ENCODE measurements at places on chromosomes 4 and X.

DNA sequence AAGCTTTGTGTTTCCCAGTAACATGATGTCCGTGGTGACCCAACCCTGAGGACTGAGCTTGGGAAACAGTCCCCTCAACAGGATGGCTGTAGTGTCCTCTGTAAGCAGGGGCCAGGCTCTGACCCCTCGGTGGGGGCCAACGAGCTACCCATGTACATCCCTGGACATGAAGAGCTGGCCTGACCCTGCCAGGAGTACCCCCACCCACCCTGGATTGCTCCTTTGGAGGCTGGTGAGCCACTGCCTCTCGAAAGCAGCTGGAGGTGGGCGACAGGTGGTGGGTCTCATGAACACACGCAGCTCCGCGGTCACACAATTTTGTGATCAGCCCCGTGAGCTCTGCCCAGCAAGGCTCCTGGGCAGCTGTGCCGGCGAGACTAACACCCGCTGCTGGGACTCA, 33.5 kb downstream of the NSG1 start:
- DNase-seq = no peak

- DNase-seq = no peak
Observed at GRCh38 chr4:78953769-78954666, 14.8 kb upstream of the PAQR3 start.

- DNase-seq = peak; percentile 62
Observed at GRCh38 chrX:40176351-40177116, 78.8 kb upstream of the BCOR start.

DNA sequence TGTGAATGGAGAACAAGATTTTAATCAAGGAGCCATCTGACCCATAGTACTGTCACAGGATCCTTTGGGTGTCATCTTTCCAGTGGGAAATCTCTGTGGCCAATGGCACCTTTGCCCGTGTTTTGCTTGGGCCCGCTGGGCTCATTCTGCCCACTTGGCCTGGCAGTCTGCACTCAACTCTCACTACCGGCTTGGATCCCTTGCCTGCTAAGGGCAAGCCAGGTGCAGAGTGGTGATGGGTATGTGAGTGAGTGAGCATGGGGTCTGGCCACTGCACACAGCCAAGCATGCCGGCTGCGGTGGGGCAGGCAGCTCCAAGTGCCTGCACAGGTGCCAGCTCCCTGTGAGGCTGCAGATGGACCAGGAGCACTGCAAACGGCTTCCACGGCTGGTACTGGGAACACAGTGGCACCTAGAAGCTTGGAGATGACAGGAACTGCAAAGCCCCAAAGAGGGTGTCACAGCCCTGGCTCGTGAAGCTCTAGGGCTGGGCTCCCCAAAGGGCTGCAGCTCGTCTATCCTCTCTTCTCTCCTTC, 454.5 kb downstream of the TMA16 start:
- no peak for DNase-seq

DNA sequence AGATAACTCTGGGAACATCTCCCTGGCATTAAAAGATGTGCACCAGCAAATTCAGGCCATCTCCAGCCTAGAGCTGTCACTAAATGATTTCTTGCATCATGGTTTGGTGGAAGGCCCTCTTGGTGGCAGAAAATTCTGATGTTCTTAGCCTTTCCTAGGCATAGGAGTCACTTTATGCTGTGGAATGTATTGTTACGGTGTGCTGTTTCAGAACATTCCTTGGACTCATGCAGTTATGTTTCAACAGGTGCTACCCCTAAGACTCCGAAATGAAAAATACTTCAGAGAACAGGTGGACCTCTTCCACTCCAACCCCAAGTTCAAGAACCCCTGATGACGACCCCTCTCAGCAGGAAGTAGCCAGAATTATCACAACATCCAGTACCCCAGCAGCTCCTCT, 20.3 kb upstream of the PAPSS1 start:
- no peak for DNase-seq

DNA sequence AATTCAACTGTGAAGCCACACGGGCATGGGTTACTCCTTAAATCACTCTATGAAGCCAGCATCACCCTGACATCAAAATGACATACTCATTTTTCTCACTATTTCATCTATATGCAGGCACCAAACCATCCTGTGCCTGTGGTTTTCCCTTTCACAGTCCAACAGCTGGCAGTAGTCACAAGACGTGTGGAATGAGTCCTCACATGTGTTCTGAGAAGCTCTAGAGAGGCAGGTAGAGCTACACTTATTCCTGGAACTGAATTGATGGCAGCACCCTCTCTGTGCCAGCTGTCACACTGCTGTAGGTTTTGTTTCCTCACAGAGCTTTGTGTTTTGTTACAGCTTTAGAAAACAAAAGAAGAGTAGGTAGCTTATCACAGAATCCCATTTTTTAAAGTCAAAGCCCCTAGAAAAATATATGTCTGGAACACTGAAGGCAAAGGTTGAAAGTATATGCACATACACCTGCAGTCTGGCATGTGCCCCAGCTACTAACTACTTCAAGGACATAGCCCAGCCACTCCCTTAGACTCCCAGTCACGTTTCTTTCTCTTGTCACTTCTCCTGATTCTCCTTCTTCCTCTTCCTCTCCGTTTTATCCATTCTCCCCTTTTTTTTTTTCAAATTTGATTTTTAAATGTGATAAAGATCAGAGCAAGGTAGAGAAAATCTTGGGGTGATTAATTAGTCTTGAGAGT, 107.1 kb downstream of the ANXA10 start:
- DNase-seq = no peak

DNA sequence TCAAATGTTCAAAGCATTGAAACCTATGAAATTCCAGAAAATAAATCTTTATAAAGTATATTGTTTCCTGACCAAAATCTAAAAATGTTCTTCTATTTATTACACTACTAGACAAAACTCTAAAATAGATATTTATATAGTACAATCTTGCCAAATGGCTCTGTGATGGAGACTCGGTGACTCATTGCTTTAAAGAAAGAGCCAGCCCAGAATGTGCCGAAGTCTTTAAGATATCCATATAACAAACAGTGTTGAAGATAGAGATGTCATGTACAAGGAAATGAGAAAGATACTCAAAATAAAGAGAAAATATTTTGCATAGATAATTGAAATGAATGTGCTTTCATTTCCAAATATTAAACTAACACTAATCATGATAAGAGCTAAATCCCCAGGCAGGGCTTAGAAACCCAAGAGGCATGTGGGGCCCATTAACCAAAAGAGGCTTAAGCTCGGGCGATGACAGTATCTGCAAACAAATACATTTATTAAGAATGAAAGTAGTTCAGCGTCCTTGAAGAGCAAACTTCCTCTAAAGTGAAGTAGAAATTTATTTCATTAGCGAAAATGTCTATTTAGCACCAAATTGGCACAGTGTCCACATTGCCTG, 102.1 kb upstream of the FAM9B start:
- no peak for DNase-seq

DNA sequence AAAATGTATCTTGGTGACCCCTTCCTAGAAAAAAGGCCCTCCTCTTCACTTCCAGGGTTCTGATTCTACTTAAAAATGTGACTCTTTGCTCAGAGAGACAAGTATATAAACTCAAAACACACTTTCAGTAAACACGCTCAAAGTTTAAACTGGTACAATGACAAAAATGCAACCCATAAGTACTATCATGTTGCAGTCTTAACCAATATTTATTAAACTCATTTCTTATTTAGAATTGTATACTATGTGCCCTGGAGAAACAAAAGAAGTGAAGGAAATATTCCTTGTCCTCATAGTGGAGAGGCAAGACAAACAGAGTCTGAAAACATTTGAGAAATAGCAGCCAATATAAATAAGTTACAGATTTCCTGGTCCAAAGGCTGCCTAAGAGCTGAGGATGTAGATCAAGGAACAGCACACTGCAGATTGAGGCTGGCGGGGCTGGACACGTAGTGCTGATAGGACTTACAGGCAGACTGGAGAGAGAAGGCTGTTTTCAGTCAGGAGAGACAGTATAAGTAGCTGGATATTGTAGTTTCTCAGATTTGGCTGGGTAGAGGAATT, 39.1 kb upstream of the ANXA3 start:
- no peak for DNase-seq

DNA sequence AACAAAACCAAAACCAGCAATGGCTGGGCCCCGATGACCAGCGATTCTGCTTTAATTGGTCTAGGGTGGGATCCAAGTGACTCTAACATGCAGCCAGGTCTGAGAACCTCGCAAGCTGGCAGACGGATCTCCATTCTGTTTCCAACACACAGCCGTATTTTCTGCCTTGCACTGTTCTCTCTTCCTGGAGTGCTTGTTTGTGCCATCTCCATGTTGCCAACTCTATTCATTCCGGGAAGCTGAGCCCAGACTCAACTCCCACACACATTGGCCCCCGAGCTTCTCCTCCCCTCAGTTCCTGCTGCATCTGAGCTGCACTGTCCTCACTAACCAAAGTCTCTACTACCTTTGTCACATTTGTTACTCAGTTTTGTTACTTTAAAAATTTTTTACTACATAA, 35.6 kb downstream of the GEMIN8 start:
- no peak for DNase-seq

DNA sequence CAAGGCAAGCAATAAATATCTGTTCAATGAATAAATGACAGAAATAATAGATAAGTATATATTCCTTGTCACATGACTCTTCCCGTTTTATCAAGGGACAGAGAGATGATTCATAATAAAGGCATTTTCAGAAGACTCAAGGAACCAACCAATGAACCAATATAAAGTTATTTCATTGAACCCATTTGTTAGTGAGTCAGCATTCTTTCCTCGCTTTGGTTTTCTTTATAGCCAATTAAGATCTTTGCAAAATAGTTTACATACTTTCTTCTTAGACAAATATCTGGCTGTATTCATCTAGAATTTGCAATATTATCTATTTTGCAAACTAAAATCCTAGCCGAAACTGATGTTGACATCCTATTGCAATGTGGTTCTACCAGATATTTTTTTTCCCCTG, 269.4 kb downstream of the IL15 start:
- peak; percentile 46 for DNase-seq

DNA sequence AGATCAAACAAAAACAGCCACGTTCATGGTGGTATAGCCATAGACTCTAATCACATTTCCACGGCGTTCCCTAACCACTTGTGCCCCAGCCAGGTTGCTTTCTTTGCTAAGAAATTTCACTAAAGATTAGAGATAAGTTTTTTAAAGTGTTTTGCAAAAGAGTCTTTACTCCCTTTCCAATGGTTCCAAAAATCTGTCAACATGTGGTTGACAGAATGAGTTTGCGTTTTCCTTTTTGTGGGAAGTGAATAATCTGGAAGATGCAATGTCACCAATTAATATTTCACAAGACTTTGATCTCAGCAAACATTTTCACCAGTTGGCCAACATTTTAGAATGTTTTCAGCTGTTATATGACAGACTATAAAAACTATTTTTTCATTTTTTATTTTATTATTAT, 35.3 kb downstream of the CXCL1 start:
- no peak for DNase-seq

- DNase-seq = no peak
Observed at GRCh38 chr4:16731776-16732380, 166.6 kb downstream of the LDB2 start.

- DNase-seq = no peak
Observed at GRCh38 chrX:81120258-81120935, 81.3 kb downstream of the HMGN5 start.

- DNase-seq = no peak
Observed at GRCh38 chr4:4472344-4472958, 69.4 kb downstream of the STX18 start.

DNA sequence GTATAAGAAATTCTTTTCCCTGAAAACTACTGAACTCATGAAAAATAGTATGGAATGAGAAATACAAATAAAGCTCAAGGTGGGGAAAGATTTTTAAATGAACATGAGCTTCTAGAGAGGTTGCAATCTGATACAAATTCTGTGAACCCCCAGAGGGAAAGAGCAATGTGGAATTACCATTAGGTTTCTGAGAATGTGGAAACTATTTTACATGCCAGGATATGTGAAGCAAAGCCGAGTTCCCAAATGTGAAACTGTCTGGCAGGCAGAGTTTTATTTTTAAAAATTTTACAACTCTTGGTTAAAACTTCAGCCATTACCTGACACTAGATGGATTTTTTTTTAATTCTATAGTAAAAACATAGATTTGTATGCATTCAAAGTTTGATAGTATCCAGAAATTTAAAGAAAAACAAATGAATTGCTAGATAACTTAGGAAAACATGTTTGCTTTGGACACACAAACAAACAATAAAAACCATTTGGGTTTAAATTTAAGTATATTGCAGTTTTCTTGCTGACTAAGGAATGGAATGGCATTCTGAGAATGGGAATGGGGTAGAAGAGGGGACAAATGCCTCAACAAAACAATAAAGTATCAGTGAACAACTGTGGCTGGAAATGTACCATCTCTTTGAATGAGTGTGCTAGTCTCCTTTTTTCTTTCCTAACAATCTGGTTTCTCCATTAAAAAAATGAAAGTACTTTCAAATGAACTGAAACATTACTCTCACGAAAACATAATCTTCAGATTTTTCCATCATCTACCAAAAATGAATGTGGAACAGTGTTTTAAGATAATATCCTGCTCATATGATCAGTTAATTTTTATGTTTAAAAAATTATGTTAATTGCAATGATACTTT, 99.6 kb downstream of the PCDH18 start:
- no peak for DNase-seq

DNA sequence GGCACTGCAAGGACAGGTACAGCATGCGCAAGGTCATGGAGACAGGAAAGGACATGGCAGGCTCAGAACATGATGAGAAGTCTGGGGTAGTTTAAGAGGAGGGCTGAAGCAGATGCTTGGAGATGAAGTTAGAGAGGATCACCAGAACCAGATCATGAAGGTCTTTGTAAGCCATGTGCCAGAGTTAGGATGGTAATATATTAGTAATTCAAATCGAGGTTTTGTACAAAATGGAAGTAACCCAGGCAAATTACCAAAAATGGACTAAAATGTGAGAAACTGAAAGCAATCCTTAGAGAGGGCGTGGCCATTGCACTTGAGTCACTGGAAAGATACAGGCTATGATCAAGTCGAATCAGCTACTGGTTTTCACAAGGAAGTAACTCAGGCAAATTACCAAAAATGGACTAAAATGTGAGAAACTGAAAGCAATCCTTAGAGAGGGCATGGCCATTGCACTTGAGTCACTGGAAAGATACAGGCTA, 13.5 kb downstream of the RXFP1 start:
- peak; percentile 21 for DNase-seq

DNA sequence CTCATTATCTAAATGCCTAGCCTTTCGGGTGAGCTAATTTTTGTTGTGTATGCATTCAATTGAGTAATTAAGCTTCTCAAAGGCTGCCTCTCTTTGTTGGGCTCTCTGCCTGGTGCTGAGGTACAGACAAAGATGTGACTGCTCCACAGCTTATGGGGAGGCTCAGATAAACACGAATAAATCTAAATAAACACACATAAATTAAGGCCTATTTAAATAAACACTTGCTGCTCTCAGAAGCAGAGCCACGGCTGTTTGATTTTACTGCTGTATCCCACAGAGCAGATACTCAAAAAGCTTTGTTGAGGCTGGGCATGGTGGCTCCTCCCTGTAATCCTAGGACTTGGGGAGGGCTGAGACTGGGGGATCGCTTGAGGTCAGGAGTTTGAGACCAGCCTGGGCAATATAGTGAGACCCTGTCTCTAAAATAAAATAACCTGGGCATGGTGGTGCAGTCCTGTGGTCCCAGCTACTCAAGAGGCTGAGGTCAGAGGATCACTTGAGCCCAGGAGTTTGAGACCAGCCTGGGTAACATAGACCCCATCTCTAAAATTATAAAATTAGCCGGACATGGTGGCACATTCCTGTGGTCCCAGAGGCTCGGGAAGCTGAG, 8.4 kb upstream of the CD99 start:
- no peak for DNase-seq

GRCh38 chr4:156774422-156774821, 197.2 kb downstream of the PDGFC start:
- DNase-seq = peak; percentile 44

GRCh38 chrX:98506907-98507306, 1623.2 kb downstream of the RPA4 start:
- DNase-seq = no peak

Measured in AG08396 (cell line).